Stimulated activated CD8-positive, alpha-beta memory T cell treated with anti-CD3 and anti-CD28 coated beads, Interleukin-2, amount 100 ng/mL, for 48 hours (primary cell): ENCODE measurements at places on chromosomes 16 and 17.

DNA sequence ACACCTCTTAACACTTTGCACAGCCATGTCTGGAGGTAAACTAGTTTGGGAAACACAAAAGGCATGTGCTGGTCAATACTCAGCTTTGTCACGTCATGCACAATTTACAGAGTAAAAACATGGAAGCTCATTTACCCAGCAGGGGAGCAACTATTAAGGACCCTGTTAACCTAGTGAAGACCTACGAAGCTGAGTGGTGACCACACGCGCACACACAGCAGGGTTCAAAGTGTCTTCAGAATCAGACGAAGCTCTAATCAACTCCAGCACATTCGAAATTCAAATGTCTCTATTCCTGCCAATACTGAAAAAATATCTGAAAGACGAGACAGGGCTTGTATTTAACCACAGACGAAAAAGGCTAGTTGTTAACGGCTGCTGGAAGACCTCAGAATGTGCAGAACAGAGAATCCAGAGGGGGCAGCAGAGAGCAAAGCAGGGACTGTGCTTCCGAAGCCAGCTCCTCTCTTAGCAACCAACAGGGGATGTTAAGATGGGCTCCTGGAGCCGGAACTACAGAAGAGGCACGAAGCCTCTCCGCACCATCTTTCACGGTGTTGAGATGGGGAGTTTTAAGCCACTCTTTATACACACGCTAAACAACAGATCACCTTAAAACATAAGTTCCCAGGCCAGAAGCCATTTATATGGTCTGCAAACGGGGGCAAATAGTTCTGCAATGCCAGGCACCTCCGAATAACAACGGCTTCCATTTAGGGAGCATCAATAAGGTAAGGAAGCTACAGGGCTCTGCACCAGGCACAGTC is 45.7 kb downstream of the CMTM4 start:
- DNase-seq: peak; percentile 72

DNA sequence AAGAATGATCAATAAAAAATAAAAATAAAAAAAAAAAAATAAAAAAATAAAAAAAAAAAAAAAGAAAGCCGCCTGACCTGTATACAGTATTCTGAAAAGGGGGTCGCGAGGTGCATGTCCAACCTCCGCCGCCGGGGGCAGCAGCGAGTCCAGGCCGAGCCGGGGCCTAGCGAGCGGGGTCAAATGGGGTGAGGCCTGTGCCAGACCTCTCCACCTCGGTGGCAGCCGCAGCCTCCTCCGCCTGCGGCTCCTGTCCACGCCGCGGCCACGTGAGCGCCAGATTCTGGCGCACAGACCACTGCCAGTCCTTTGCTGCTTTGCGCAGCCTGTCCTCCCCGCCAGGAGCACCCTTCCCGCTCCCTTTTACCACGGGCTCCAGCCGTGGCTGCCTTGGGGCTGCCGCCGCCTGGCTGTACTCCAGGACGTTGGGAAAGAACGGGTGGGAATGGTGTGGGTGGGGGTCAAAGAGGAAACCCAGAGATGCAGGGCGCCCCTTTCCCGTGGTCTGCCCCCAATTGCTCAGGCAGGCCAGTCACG is 2.4 kb upstream of the BCKDK start:
- DNase-seq: peak; percentile 82

DNA sequence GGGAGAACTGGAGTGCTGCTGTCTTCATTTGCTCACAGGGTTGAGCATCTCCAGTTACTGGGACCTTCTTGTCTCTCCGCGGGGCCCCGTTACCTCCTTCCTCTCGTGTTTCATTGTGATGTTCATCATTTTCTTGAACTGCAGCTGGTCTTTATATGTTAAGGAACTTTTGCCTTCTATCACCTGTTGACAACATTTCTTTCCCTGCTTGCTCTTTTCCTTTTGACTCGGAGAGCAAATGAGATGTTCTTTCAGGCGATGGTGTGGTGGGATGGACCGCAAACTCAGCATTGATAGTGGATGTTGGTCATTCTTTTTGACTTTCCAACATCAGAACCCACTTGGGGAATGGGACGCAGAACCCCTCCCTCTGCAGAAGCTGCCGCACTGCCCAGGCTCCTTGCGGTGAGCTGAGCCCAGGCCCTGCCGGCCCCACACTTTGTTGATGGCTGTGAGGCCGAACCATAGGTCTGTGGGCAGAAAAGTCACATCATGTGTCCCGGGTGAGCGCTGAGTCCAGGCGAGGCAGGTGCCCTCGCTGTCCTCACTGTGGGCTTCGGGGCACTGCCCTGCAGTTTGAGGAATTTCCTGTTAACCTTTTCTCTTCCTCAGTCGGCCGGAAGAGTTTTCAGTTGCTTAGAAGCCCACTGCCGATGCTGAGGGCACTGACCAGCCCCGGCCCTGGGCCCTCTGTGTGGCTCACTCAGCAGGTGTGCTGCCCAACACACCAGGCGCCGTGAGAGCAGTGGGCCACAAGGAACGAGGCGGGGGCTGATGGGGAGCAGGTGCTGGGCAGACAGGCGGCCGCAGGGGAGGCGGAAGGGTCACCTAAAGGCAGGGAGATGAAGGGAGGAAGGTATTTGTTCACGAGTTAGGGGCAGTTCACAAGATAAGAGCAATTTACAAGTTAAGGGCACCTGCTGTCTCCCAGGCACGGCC is 7.4 kb downstream of the RPL13 start:
- no peak for DNase-seq

- DNase-seq: no peak
These were observed 345.7 kb downstream of the CDH13 start for GRCh38 chr16:82972331-82972919.

GRCh38 chr16:6947291-6947690 is 385.4 kb upstream of the RBFOX1 start:
- no peak for DNase-seq

DNA sequence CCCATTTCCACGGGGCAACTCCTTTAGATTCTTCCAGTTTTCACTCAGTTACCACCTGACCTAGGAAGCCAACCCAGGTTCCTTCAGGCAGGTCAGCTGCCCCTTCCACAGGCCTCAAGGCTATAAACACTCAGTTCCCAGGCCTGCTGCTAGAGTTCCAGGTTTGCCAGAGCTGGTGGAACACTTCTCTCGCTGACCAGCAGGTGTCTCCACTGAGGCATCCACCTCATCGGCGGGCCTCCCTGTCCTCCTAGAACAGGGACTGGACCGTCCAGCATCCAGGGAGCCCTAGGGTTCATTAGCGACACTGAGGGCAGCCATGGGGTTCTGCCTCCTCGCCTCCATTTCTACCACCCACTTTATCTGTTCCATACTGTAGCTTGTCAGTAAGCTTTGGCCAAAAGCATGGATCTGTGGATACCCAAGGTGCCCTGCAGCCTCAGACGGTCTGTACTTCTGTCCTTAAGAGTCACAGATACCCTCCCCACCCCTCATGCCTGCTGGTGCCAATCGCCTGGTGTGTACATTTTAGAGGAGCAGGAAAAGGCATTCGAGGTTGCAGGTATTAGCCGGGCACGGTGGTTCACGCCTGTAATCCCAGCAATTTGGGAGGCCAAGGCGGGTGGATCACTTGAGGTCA is 29.0 kb downstream of the PIMREG start:
- peak; percentile 43 for DNase-seq
